Tracheal epithelial cell (primary cell): ENCODE measurements at places on chromosomes 2 and 18. TPM values are rescaled to one million over a fixed set of nuclear protein-coding genes. Genes with fewer than 3 reads are reported as not detected.

ACMSD gene
- total RNA-seq: 1.7 TPM in 1 of 2 replicates, not detected in the other

EVA1A gene
- total RNA-seq: 6.2 and 44.8 TPM in 2 replicates

BOLL gene
- total RNA-seq: not detected in 2 replicates

SLC14A1 gene
- total RNA-seq: not detected in 2 replicates

YES1 gene
- total RNA-seq: 274 and 298 TPM in 2 replicates

MALL gene
- 41.7 and 67.1 TPM in 2 replicates for total RNA-seq

PROKR1 gene
- not detected in 2 replicates for total RNA-seq

ANTXR1 gene
- total RNA-seq: 3.2 and 4.6 TPM in 2 replicates

UGT1A4 gene
- total RNA-seq: 0.24 and 1.3 TPM in 2 replicates

C2orf80 gene
- total RNA-seq: not detected in 2 replicates

QPCT gene
- total RNA-seq: 6.4 and 21.2 TPM in 2 replicates

INHBB gene
- total RNA-seq: 0.21 and 0.24 TPM in 2 replicates

RAB17 gene
- total RNA-seq: 2.1 and 3.1 TPM in 2 replicates

AP1S3 gene
- total RNA-seq: 51.8 and 69.5 TPM in 2 replicates
